Amniotic stem cell (primary cell): ENCODE measurements at places on chromosomes 4 and X.

DNA sequence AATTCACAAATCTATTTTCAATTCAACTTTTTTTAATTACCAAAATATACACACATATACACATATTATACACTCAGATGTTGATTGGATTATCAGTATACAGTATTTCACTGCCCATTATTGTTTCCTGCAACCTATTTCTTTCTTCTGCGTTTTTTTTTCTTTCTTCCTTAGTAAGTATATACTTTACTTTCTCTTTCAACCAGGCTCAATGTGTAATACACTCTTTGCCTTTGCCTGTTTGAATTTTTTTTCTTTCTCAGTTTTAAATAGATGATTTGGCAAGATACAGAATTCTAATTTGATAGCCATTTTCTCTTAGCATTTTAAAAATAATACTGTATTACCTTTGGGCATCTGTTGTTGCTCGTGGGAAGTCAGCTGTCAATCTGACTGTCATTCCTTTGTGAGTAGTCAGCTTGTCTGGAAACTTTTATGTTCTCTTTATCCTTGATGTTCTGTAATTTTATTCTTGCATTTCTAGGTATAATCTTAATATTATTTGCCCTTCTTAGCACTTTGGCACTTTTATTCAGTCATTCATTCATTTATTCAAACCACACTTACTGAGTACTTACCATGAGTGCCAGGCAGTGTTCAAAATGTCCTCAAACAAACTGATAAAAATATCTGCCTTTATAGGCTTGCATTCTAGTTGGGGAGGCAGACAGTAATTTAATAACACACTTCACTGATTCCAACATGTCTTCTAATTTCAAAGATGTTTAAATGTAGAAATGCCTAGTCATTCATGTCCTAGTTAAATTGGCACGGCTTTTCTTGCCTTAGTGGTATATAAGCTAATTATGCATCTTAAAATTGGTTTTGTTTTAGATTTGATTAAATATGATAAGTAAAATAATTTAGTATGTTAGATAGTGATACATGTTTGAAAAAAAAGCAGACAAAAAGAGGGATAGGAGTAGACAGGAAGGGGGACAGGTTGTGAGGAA is 3.7 kb downstream of the USP38 start:
- DNase-seq = no peak

DNA sequence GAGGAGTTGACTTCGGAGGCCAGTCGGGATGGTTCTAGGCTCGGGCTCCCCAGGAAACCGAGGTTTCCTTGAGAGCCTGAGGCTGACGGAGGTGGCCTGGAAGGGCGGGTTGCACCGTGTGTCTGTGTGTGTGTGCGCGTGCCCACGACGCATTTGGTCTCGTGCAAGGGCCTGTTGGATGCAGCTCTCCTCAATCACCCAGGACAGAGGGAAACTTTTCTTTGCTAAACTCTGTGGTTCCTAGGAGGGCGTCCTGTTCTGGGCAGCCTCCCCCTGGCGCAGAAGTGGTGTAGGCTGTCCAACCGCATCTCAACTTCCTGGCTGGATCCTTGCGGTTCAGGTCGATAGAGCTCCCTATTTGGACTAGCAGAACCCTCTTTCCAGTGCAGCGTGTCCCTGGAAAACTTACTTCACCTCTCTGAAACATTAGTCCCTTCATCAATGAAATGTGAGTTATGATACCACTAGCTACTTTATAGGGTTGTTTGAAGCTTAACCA is 973 bp downstream of the STK32B start:
- no peak for DNase-seq

DNA sequence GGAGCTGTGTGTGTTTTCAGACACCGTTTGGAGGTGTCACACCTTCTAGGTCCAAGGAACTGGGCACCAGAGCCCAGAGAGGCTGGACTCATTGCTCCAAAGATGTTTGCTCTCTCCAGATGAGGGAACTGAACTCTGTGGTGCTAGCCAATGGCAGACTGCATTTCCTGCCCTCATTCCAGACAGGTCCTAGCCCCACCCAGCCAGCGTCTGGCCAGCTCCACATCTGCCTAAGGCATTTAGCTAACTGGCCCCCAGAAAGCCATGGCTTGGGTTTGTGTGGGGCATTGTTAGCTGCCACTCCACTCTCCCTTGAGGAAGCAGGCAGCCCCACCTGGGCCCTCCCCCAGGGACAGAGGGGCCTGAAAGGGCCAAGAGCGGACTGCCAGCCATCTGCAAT is 11.4 kb downstream of the FGD1 start:
- DNase-seq = no peak

DNA sequence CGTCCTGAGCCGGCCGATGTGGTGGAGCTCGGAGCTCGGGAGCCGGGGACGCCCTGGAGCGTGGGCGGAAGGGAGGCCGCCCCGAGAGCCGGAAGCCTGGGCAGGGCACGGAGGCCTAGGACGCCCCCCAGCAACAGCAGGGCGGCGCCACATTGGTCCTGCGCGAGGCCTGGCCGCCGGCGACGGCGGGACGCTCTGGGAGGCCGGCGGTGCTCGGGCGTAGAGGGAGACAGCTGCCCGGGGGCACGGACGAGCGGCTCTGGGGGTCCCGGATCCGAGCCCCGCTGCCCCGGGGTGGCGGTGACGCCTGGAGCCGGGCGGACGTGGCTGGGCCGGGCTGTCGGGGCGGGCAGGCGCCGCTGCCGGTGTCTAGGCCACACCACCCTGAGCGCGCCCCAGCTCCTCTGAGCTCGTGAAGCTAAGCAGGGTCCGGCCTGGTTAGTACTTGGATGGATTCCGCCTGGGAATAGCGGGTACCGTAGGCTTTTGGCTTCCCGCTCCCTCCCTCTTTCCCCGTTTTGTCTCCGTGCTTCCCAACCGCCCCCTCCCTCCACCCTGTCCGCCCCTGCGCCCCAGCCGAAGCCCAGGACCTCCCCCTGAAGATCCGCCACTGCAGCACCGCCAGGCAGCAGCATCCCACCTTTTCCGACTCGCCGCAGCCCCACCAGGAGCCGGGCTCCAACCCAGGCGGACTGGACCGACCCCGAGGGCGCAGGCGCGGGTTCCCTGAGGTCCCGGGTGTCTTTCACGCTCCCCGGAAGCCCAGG is 12.1 kb downstream of the FRG2 start:
- DNase-seq = no peak
